ENCODE measurements at places on chromosomes 5 and 9. TPM values are rescaled to one million over a fixed set of nuclear protein-coding genes. Genes with fewer than 3 reads are reported as not detected.

OLFML2A gene
- 2.4 TPM for total RNA-seq

FCN2 gene
- not detected for total RNA-seq

TGFBI gene
- total RNA-seq: 744 TPM

GFPT2 gene
- total RNA-seq: 1.9 TPM

HBEGF gene
- total RNA-seq: 9.2 TPM

CHSY3 gene
- total RNA-seq: 0.02 TPM

TRMO gene
- total RNA-seq: 18.4 TPM

AK8 gene
- not detected for total RNA-seq

PLEKHG4B gene
- total RNA-seq: 9.9 TPM

CDK7 gene
- total RNA-seq: 50.9 TPM

SEC24A gene
- total RNA-seq: 40.6 TPM

ADAMTS2 gene
- total RNA-seq: not detected

CYSRT1 gene
- 0.44 TPM for total RNA-seq

PCDHB7 gene
- total RNA-seq: 2.1 TPM

SPATA31A3 gene
- total RNA-seq: not detected

OXCT1 gene
- 17.8 TPM for total RNA-seq

PNPLA7 gene
- total RNA-seq: 0.27 TPM

PRSS3 gene
- 3.1 TPM for total RNA-seq

GABRA6 gene
- total RNA-seq: not detected

EFNA5 gene
- total RNA-seq: 2.5 TPM

FKTN gene
- 20.1 TPM for total RNA-seq

TTC39B gene
- 7.5 TPM for total RNA-seq

TMEM141 gene
- 63.0 TPM for total RNA-seq

ACTBL2 gene
- total RNA-seq: 9.3 TPM

Measured in M059J (cell line).